Psoas muscle (tissue), 8 donors: ENCODE measurements at places on chromosomes 16 and 17. TPM values are rescaled to one million over a fixed set of nuclear protein-coding genes. Genes with fewer than 3 reads are reported as not detected.

DNA sequence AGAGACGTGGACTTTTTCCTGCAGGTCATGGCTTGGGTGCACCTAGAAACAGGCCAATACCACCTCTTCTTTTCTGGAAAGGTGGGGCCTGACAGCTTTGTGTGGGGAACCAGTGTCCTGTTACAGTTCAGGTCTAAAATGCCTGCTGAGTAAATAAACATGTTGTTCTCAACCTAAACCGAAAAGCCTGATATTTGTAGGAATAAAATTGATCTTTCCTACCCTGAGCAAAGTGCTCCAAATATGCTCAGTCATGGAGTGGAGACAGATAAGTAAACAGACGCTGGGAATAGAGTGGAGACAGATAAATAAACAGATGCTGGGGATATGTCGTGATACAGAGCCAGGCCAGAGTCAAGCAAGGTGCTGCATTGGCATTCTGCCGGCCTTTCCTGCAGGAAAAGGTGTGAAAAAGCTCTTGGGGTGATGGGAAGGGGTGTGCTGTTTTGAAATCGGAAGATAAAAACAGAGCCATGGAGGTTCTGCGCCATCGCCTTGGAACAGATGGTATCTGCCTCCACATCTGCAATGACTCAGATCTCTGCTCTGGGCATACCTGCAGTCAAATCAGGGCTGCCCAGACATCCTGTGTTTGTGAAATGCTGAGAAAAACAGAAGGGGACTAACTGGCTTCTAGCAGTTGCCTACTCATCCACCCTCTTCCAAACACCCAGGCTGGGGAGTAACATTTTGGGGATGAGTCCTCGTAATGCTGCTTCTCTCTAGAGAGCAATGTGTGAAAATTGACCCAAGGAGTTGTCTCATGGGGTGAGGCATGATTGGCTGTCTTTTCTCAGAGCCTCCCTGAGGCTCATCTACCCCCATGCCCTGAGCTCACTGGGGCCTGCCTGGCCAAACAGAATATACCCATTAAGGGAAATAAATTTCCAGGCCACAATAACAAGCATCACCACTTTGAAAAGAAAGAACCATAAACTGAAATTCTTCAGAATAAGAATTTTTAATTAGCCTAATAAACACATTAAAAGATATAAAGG lies 16.8 kb upstream of the TRPV2 start:
- DNase-seq, result peak; percentile 7

DNA sequence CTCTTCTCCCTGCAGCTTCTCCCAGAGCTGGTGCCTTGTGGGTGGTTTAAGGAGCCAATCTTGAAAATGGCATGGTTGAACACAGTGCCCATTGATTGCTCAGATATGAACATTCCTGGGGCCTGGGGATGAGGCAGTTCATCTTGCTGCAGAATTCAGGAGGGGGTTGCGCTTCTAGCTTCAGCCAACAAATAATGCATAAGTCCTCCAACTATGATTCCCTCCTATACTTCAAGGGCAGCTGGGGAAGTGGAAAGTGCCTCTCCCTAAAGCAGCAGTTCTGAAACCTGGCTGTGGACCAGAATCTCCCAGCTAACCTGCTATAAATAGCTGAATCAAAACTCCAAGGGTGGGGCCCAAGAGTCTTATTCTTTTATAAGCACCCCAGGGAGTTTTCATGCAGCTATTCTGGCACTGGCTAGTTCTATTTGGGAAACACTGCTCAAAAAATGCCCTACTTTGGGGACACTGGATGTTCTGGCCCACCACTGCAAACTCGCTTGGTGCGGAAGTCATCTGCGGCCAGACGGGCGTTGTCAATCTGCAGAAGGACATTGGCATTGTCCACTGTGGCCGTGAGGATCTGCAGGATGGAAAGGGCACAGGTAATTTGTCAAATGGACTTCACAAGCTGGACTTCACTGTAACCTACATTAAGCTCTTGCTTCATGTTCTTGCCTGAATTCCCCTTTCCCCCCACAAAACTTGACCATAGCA lies 130.3 kb downstream of the CCDC144A start:
- DNase-seq, result no peak

- no peak for DNase-seq
Measured at GRCh38 chr16:78242239-78242630, 142.8 kb downstream of the WWOX start.

- DNase-seq, result no peak
Measured at GRCh38 chr16:1839554-1839953, 12.5 kb downstream of the FAHD1 start.

GRCh38 chr17:66925811-66926500 lies 38.6 kb upstream of the CACNG4 start:
- no peak for DNase-seq

GRCh38 chr17:68383443-68384321 lies 73.6 kb downstream of the WIPI1 start:
- peak; percentile 47 for DNase-seq

- no peak for DNase-seq
Measured at GRCh38 chr16:66682271-66682670, 14.3 kb downstream of the CMTM4 start.

DNA sequence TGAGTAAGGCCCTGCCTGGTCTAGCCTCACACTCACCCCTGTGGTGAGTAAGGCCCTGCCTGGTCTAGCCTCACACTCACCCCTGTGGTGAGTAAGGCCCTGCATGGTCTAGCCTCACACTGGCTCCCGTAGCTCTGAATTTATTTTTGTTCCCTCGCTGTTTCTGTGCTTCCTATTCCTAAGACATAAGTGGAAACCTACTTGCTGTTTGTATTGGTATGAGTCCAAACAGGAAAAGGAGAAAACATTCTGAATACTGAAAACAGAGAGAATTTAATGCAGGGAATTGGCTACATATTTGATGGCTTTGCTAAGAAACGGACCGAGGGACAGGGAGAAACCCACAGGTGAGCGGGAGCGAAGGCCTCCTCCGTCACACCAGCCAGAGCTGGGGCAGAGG lies 267.8 kb downstream of the FOXL1 start:
- DNase-seq, result no peak

GRCh38 chr16:57567691-57568090 lies 25.2 kb downstream of the ADGRG5 start:
- DNase-seq, result no peak

GRCh38 chr17:15371376-15372130 lies 30.2 kb upstream of the TEKT3 start:
- DNase-seq, result no peak

DNA sequence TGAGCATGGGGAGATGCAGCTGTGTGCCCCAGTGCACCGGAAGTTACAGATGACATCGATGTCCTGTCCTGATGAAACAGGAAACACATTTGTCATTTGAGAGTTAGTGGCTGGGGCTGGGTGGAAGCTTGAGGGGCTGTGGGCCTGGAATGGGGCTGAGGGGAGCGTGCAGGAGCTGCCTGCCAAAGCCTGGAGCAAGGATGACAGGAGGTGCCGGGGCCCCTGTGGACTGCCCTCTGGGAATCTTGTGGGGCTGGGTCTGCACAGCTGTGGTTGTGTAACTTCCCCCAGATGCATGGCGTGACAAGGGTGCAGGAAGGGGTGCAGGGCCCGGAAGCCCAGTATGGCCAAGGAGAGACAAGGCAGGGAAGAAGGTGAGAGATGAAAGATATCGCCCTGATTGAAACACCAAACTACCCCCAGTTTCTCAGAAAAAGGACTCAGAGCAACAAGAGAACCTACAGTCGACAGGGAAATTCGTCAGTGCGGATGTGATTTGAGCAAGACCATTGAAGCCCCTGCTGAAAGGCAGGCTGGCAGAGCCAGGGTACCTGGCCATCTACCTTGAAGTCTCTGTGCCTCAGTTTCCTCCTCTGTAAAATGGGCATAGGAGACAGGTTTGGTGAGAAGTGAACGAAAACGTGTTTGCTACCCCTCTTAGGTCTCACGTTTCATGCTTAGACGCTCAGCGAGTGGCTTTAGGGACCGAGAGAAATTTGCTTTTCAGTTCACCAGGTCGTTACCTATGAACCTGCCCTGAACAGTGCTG lies 8.8 kb downstream of the MMP25 start:
- DNase-seq, result no peak

GRCh38 chr17:13476720-13477119 lies 125.0 kb downstream of the HS3ST3A1 start:
- DNase-seq, result no peak

- DNase-seq, result no peak
Measured at GRCh38 chr17:70871180-70871818, 702.0 kb downstream of the KCNJ2 start.

DNA sequence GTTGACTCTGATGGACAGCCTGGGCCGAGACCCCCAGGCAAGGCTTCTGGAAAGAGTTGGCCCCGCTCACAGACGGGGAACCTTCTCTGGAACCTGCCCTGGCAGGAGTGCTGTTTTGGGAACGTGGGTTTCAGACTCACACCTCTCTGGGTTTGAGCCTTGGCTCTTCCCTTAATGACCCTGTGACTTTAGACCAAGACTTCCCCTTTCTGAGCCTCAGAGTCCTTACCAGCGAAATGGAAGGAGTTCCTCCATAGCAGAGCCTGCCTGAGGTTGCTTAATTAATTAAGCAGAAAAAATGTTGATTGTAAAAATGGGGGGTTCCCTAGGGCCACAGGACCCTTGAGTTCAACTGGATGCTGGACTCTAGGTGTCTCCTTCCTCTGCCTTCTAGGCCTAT lies 408.2 kb downstream of the SEC14L1 start:
- no peak for DNase-seq

GRCh38 chr16:47939680-47940079 lies 216.1 kb downstream of the ABCC12 start:
- DNase-seq, result no peak

- DNase-seq, result no peak
Measured at GRCh38 chr16:6447021-6447790, 885.4 kb upstream of the RBFOX1 start.

GRCh38 chr16:20868890-20869289 lies 31.3 kb downstream of the DCUN1D3 start:
- DNase-seq, result peak; percentile 93

DNA sequence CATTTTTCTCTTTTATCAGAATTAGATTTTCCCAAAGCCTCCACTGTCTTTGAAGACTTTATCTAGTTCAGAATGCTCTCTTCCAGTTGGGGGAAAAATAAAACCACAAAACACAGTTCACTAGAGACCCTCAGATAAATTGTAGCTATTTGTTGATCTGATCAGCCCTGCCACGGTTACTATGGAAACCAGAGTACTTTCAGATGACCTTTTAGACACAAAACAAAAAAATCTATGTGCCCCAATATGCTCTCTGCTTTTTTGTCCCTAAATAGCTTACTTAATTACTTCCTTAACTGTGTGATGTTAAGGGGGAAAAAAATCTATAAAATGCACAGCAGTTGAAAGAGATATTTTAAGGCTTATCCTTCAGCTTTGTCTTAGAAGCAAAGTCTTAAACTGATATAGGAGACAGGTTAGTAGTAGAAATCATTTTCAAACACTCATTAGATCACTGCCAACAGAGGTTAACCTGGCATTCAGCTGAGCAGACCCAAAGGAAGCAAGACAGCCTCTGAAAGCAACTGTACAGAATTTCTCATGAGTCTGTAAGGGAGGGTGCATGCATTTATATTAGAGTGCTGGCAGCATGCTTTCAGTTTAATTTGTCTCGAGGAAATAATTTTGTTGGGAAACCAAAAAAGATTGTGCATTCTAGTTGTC lies 129.9 kb upstream of the CACNG5 start:
- DNase-seq, result no peak

GRCh38 chr17:47231334-47231733 lies 22.2 kb downstream of the MYL4 start:
- no peak for DNase-seq

GRCh38 chr16:81527477-81528178 lies 83.0 kb downstream of the CMIP start:
- DNase-seq, result no peak

GRCh38 chr17:9443811-9444210 lies 131.8 kb downstream of the STX8 start:
- DNase-seq, result no peak

DNA sequence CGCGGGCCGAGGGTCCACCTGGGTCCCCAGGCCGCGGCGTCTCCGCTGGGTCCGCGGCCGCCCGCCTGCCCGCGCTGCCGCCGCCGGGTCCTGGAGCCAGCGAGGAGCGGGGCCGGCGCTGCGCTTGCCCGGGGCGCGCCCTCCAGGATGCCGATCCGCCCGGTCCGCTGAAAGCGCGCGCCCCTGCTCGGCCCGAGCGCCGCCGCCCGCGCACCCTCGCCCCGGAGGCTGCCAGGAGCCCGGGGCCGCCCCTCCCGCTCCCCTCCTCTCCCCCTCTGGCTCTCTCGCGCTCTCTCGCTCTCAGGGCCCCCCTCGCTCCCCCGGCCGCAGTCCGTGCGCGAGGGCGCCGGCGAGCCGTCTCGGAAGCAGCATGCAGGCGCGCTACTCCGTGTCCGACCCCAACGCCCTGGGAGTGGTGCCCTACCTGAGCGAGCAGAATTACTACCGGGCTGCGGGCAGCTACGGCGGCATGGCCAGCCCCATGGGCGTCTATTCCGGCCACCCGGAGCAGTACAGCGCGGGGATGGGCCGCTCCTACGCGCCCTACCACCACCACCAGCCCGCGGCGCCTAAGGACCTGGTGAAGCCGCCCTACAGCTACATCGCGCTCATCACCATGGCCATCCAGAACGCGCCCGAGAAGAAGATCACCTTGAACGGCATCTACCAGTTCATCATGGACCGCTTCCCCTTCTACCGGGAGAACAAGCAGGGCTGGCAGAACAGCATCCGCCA lies 504 bp downstream of the FOXC2 start:
- no peak for DNase-seq

DNA sequence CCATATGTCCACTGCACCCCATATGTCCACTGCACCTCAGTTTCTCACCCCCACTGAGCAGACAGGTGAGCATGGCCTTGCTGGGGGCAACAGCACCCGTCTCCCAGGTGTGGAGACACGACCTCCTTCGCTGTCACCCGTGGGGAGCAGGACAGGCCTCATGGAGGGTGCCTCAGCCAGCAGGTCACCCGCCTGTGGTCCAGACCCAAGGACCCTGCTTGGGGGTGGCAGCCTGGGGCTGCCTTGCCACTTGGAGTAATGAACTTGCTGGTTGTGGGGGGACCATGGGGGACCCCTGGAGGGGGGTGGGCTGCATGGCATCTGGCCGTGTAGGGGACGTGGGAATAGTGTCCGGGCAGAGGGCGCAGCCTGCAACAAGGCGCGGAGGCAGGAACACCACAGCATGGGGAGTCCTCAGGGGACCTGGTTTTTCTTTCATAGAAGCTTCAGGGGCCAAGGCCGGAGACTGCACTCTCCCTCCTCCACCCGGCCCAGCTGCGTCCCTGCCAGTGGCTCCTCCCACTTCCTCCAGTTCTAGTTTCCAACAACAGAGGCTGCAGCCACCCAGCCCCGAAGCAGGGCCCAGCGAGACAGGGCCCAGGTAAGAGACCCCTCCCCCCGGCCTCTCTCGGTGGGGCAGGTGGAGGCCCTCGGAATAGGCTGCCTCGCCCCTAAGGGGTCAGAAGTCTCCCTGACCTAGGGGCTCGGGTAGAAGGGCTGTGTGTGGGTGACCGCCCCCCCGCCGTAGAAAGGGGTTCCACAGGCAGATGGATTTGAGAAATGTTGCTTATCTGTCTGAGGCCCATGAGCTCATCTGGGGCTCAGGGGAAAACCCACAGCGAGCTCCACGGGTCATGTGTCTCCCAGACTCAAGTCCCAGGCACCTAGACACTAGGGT lies at the start of gene NHLRC4:
NHLRC4 (plus strand) TSS at position 531 of the 898 bp plus-strand sequence. CDS start 1,043 bp downstream, outside the sequence.
- peak; percentile 85 for DNase-seq

The PIPOX gene
- total RNA-seq, result 1.7 TPM

The CCL16 gene
- not detected for total RNA-seq

The MYH2 gene
- 4,227 TPM for total RNA-seq

The GAS7 gene
- 7.0 TPM for total RNA-seq

The AKAP10 gene
- total RNA-seq, result 11.1 TPM

The NPIPA2 gene
- 2.2 TPM for total RNA-seq

The NXN gene
- 79.4 TPM for total RNA-seq

The RPRML gene
- total RNA-seq, result 0.32 TPM

The PRR35 gene
- not detected for total RNA-seq
